Stimulated activated CD8-positive, alpha-beta memory T cell treated with anti-CD3 and anti-CD28 coated beads, Interleukin-12 subunit alpha, Interleukin-12 subunit beta, amount 100 ng/mL, for 4 hours (primary cell): ENCODE measurements at places on chromosomes 13 and 19.

DNA sequence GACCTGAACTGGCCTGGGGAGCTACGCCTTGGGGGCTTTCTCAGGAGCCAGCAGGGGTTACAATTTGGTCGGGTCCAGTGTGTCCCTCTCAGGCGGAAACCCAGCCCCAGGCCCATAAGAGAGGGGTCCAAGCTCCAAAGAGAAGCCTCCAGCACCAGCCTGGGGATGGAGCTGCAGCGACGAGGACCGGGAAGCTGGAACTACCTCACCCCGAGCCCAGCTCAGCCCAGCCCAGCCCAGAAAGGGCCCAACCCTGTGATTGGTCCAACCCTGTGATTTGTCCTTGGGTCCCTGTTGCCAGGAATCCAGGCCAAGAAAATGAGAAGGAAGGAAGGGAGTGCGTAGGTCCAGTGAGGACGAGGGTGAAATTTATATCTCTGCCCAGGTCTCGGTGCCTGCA, 24.1 kb downstream of the CLEC4M start:
- DNase-seq: no peak

GRCh38 chr13:72186730-72187422, 319.9 kb upstream of the DACH1 start:
- DNase-seq: no peak

- no peak for DNase-seq
These were observed 26.2 kb downstream of the INSR start for GRCh38 chr19:7267792-7268704.

GRCh38 chr13:98207416-98207815, 30.3 kb upstream of the RNF113B start:
- DNase-seq: no peak

- no peak for DNase-seq
These were observed 13.9 kb downstream of the SAMD4B start for GRCh38 chr19:39356073-39356472.

DNA sequence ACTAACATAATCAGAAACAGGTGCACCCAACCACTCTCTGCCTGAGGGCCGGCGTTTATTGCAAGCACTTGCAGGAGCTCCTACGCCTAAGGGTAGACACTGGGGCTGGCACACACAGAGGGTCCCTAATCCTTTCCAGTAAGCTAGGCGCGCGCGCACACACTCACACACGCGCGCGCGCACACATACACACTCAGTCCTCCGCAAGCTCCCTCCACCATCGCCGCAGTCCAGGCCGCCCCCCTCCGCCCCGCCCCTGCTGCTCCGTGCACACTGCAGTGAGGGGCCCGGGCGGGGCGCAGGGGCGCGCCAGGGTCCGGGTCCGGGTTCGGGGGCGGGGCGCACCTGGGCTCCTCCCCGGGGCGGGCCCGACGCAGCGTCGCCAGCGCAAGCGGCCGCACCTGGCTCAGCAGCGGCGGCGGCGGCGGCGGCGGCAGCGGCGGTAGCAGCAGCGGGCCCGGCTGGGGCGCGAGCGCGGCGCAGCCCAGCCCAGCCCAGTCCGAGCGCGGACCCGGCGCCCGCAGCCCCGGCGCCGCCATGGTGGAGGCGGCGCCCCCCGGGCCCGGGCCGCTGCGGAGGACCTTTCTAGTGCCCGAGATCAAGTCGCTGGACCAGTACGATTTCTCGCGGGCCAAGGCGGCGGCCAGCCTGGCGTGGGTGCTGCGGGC, at the start of gene CAMSAP3:
Gene CAMSAP3 (plus strand): TSS at position 398 of the 668 bp plus-strand sequence. CDS start 140 bp downstream, at position 538.
- peak; percentile 25 for DNase-seq

- DNase-seq: no peak
These were observed 91.2 kb downstream of the GGACT start for GRCh38 chr13:100497389-100497788.

DNA sequence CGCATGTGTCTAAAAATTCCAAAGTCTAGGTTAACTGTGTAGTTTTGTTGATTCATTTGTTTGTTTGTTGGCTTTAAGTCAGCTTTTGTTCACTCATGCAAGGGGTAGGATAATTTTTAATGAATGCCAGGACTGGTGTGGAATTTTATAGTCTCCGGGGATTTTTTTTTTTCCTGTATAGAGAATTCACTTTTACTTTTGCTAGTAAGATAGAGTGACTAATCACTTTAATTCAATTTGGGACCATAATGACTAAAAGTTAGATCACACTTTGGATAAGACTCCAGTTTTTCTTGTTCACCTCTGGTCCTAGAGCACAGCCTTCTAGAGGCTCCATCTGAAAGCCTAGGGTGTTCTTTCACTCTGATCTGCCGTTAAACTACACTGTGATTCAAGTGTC, 1690.0 kb downstream of the PCDH9 start:
- no peak for DNase-seq

DNA sequence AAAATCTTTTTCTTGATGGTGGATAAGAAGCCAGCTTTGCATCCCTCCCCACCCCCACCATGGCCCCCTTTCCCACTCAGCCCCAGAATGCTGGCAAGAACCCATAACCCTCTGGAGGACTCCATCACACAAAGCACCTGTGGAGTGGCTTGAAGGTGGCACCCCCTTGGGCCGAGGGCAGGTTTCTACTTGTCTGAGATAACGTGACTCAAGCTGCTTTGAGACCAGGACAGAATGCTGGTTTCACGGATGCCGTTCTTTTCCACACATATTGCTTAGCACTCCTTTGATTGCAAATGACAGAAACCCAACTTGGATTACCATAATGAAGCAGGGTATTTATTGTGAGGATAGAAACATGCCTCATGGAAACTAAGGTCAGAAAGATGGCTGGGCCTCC, 82.2 kb downstream of the LACC1 start:
- no peak for DNase-seq

DNA sequence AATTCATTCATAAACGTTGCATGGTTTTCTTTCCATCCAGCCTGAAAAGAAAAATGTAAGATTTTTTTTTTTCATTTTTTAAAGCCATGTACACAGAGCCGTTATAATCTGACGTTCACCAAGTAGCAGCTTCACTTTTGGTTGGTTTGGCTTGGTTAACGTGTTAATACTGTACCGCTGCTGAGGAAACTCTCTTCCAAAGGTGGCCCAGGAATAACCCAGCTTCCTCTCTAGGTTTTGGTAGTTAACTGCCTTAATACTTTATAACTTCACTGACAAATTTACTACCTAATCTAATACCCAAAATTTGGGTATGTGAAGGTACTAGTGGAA, 1.7 kb downstream of the INTS6 start:
- DNase-seq: no peak

DNA sequence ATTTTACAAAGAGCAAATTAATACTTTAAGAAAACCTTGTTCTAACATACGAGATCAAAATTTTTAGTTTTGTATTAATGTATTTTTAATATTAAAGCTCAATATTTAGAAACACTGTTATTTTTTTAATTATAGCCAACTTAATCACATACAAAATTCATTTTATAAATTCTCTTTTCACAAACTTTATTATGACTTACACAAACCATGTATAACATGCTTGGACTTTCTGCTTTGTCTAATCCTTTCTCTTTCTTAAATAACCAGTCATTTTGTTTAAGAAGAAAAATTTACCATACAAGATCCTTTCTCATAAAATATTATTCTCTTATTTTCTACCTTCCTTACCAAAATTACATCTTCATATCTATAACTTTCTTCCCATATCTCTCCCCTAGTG, 62.2 kb downstream of the CYSLTR2 start:
- DNase-seq: no peak

- no peak for DNase-seq
These were observed 76.2 kb downstream of the COL4A1 start for GRCh38 chr13:110230661-110231347.

GRCh38 chr19:30812099-30812678, 440.0 kb downstream of the ZNF536 start:
- no peak for DNase-seq

GRCh38 chr13:112624602-112625430, 36.9 kb upstream of the TUBGCP3 start:
- DNase-seq: no peak

DNA sequence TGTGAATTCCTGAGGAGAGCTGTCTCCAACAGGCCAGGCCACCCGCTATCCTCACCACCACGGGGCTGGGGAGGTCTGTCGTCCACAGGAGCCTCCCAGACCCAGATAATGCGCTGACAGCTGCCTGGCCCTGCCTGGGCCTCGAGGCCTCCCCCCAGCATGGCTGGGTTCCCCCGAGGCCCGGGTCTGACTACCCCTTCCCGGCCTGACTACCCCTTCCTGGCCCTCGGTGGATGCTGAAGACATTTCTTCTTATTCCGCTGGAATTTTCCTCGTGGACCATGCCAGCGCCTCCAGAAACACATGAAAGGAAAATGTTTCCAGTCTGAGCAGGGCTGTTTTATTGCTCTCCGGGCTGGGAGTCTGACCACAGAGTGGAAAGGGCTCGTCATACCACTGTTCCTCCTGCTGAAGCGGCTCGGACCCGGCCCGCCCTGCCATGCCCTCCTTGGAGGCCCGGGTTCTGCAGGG, 16.8 kb upstream of the COMP start:
- no peak for DNase-seq

GRCh38 chr13:52885141-52885540, 36.7 kb upstream of the PCDH8 start:
- no peak for DNase-seq

DNA sequence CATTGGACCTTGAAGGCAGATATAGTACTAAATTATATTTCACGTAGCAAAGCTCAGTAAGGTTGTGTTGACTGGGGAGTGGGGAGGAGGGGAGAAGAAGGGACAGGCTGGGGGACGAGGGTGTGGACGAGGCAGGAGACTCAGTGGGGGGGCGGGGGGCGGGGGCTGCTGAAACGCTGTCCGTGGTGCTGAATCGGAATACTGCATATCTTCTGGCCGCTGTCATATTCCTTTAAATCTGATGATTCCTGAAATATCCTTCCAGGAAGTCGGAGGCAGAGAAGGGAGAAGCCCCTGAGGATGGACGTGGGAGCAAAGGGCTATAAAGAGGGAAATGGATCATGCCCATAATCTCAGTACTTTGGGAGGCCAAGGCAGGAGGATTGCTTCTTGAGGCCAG, 34.7 kb upstream of the CASP14 start:
- DNase-seq: no peak

DNA sequence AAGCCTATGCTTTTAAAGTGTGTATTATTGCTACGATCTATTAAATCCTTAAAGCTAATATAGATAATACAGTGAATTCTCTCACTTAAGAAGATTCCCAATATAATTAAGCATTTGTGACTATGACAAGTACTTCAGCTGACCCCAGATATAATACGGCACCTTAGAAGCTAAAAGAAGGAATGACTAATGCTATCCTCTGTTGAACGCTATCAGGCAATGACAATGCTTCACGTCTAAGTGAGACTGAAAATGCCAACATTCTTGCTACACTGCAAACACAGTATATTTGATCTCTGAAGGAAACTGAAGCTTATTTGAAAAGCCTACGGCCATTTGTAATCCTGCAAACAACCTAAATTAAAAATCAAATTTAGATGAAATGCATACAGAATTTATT, 19.7 kb downstream of the VWA8 start:
- no peak for DNase-seq

DNA sequence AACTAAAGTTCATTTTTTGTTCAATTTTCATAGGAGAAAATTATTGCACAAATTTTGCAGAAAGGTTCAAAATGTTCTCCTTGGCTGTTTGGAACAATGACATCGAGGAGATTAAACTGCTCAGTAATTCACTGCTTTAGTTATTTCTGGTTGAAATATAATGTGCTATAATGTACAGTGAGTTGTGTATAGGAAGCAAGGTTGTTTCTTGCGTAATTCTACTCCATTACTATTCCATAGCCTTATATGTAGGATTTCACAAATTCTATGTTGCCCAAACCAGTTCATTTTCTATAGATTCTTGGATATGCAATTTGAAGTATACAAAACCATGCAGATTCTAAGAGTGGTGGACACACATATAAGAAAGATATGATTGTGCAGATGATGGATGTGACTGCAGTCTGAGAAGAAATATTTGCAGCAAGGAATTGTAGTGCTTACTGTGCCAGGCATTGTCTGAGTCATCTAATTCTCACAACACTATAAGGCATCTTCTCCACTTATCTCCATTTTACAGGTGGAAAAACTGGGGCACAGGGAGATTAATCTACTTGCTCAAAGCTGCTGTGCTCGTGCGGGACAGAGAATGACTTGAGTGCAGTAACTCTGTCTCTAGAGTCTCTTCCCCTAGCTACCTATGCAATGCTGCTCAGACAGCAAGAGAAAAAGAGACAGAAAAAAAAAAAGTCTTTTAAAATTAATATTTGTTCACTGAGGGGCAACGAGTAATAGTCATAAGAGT, 515.5 kb downstream of the MYO16 start:
- no peak for DNase-seq

DNA sequence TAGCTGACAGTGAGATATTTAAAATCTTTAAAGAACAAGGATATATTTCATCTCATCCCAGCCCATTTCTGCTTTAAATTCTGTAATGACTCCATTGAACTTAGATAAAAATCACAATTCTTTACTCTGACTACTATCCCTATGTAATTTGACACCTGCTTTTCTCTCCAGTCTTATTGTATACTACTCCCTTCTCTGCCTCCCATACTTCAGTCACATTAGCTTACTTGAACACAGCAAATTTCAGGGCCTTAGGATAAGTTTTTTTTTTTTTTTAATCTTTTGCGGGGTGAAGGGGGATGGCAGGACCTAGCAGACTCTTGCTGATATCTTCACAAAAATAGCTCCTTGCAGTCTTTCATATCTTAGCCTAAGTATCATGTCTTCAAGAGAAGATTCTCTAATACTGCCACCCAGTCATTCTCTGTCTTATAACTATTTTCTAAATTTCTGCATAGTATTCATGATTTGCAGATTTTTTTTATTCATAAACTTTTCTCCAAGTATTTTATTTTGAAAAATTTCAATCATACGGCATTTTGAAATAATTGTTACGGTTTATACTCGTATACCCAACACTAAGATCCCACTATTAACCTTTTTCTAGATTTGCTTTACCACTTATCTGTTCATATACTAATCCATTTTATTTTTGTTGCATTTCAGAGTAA, 151.4 kb downstream of the PCCA start:
- no peak for DNase-seq

GRCh38 chr13:19345916-19346422, 164.3 kb upstream of the TUBA3C start:
- DNase-seq: no peak

DNA sequence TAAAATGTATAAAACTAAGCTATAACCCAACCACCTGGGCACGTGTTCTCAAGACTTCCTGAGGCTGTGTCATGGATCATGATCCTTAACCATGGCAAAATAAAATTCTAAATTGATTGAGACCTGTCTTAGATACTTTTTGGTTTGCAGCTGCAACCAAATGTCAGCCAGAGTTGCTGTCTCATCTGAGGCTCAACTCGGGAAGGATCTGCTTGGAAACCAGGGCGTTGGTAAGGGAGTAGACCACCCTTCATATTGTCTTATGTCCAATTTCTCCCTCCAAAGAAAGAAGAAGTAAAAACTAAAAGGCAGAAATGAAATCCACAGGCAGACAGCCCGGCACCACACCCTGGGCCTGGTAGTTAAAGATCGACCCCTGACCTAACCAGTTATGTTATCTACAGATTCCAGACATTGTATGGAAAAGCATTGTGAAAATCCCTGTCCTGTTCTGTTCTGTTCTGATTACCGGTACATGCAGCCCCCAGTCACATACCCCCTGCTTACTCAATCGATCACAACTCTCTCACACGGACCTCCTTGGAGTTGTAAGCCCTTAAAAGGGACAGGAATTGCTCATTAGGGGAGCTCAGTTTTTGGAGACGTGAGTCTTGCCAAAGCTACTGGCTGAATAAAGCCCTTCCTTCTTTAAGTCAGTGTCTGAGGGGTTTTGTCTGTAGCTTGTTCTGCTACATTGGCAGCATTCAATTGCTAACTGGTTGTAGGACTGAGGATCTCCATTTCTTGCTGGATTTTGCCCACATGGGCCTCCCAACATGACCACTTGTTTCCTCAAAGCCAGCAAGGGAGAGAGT, 22.9 kb upstream of the IGSF23 start:
- DNase-seq: no peak
